ENCODE measurements at places on chromosomes 3 and 15.

DNA sequence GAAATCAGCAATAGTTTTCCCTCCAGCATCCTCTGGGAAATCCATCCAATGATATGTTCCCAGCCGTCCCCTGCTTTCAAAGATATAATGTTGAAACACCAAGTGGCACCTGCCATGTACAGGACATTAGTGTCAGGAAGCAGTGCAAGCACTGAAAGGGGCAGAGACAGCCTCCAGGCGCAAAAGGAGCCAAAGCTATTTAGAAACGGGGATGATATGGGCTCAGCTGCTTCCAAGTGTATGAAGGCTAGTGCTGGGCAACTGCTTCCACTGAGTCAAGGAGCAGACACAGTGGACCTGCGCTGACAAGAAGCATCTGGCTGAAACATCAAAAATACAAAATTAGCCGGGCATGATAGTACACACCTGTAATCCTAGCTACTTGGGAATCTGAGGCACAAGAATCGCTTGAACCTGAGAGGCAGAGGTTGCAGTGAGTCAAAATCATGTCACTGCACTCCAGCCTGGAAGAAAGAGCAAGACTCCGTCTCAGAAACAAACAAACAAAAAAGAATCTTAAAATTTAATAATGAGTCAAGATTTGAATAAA lies 119.7 kb downstream of the AQP9 start:
- no peak for DNase-seq

GRCh38 chr15:73753250-73754130 lies at the start of gene INSYN1:
INSYN1 (minus strand) TSS chr15:73753351; CDS start chr15:73751130, 2,221 bp downstream.
- no peak for DNase-seq

DNA sequence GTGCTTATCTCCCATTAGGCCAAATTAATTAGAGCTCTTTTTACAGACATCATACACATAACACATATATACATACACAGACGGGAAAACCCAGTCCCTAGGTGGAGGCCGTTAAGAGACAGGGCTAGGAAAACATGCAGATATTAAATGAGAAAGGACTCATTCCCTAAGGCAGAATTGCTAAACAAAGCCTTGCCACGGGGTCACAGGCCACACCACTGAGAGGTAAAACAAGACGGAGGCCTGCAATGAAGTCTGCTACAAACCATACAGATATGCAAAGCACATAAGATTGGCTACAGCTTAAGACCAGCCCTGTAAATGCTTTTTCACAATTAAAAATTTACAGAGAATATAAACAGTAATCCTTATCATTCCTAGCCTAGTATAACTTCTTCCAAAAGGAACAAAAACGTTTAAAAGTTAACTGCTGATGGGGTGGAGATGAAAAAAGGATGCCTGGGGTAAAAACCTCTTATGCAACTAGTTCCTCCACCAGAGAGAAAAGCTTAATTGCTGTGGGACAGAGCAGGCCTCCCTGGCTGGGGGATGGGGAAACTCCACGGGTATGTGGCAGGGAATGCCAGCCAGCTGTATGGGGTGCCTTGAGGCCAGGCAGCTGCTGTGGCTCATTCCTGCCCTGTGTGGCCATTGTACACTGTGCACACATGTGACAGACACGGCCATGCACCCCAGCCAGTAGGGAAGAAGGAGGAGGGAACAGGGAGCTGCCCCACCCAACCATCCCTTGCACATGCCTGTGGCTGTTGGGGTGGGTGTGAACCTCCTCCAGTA lies 481.4 kb upstream of the LMCD1 start:
- no peak for DNase-seq

- no peak for DNase-seq
These were observed 21.6 kb downstream of the IFT122 start for GRCh38 chr3:129461461-129462146.

- no peak for DNase-seq
These were observed 46.3 kb downstream of the ZBTB20 start for GRCh38 chr3:115100806-115101205.

GRCh38 chr3:27789420-27789819 lies 67.3 kb upstream of the EOMES start:
- no peak for DNase-seq

DNA sequence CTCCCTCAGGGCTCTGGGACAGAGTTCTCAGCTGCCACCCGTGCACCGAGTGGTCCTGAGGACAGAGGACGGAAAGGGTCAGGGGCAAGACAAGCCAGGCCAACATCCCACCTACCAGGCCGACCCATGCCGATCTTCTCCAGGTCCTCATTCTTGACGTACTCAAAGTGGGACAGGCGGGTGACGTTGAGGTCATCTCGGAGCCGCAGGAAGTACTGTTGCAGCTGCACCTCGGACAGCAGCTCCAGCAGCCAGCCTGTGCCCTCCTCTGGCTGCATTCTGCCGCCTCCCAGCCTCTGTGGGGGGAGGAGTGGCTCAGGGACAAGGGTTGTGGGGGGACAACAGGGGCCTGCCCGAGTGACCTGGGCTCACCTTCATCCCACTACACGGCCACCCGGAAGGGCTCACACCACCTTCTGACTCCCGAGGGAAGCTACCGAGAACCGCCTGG lies 20.0 kb downstream of the TNK2 start:
- no peak for DNase-seq

DNA sequence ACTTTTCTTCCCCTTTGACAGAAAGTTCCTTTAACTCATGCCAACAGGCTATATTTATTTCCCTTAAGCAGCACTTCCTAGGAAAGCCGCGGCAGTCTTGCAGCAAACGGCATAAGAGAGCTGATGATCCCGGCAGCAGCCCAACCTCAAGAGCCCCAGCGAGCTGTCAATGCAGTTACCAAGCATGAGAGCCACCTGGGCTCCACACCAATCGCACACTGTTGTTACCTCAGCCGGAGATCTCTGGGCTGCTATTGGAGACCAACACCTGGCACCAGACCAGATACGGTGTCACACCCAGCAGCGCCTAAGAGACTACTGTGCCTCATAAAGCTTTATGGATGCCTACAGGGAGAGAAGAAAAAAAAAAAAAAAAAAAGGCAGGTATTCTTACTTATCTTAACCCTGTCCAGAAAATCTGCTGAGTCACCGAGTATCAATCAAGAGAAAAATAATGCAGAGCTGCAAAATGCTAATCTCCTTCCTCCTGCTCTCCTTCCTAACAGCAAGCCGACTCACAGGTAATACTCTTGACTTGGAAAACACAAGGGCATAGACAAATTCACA lies 11.7 kb downstream of the ABCC5 start:
- DNase-seq = no peak

Measured in CD4-positive, alpha-beta T cell treated with Interleukin-12 subunit alpha and Interleukin-12 subunit beta, for 1 hour (primary cell).